ENCODE measurements at places on chromosomes 7 and 10. TPM values are rescaled to one million over a fixed set of nuclear protein-coding genes. Genes with fewer than 3 reads are reported as not detected.

GRCh38 chr10:21293518-21294356, 231.7 kb downstream of the SKIDA1 start:
- no peak for DNase-seq

GRCh38 chr7:139582671-139583155, 59.2 kb downstream of the CLEC2L start:
- no peak for DNase-seq

DNA sequence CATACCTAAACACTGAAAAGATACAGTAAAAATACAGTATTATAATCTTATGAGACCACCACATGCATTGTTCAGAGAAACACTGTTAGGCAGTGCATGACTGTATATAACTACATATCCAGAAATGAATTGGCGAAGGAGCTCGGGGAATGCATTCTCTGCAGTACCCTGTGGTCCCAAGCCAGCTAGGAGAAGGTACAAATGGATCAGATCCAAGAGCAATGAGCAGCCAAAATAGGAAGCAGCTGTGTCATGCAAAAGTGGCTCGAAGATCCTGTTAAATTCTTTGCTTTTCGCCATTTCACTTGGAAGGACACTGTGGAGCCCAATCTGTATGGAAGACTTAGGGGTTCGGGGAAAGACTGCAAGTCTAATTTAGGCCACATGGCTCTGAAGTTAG, 334.8 kb downstream of the TNS3 start:
- no peak for DNase-seq

DNA sequence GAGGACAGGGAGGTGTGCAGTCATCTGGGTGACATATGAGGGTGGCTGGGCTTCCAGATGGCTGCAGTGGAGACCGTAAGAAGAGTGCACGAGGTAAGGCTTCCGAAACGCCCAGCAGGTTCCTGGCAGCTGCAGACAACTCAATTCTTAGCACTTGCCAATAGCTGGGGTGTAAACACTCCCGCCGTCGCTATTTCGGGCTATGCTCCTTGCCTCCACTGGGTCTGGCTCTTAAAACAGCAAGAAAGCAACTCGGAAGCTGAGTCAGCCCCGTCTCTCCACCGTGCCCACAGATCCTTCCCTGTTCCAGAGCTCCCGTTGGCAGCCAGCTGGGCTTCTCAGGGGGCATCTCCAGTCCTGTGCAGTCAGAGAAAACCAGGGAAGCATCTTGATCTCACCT, 6.1 kb upstream of the PDGFA start:
- no peak for DNase-seq

- DNase-seq: no peak
These were observed 529.6 kb downstream of the DNAJB6 start for GRCh38 chr7:157866336-157866924.

DNA sequence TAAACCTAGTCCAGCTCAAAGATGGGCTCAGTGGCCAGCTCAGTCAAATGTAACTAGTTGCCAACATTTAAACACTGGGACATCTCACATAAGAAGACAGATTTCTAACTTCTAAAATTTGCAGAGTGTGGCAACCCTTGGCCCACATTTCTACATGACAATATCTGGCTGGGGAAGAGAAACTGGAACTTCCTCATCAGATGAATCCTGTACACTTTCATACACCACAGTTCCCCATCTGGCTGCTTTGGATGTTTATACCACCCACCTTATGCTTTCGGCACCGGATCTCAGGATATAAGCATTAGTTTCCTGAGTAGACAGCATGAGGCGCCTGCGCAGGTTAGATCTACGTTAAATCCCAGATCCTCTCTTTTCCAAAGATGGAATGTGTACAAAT, 199.3 kb downstream of the PRKG1 start:
- DNase-seq: no peak

DNA sequence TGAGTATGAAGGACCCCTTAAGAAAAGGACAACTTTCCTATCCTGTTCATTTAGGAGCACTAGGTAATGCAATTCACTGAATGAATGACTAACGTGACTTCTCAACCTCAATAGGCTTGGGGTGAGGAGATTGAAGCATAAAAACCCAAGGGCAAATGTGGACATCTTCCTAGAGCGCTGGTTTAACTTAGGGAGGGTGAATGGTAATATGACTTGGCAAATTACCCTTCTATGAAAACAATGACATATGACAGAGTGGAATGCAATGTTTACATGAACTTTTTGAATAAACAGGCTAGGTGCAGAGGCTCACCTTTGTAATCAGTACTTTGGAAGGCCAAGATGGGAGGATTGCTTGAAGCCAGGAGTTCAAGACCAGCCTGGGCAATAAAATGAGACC, 83.9 kb upstream of the ANK3 start:
- no peak for DNase-seq

DNA sequence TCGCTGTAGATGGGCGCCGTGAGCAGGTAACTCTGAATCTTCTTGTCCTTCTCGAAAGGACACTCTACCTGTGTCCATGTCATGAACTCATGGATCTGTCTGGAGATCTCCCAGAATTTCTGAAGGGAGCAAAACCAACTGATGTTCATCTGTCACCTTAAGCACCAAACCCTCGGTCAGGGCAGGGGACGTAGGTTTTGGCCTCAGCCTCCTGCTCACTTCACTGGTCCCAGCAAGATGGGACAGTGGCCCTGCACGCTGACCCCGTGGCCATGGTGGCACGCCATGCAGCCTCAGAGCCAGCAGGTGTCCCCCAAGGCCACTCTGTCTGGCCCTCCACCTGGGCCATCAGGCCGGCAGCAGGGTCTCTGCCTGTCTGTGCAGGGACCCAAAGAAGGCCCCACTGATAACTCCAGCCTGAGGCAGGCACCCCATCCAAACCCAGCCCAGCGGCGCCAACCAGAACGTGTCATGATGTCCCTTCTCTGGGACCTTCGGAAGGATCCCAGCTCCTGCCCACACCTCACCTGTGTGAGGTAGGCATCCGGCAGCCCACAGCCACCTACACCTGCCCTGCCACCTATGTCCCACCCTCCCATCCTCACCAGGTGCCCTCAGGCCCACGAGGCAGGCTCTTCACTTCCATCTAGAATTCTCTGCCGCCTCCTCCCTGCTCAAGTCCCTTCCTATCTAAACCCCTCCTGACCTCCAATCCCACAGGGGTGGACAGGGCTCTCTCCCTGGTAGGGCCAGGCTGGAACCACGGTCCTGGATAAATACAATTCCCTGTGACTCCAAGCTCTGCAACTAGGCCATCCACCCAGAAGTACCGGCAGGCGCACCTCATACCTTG, 59.0 kb downstream of the CSGALNACT2 start:
- DNase-seq: no peak

DNA sequence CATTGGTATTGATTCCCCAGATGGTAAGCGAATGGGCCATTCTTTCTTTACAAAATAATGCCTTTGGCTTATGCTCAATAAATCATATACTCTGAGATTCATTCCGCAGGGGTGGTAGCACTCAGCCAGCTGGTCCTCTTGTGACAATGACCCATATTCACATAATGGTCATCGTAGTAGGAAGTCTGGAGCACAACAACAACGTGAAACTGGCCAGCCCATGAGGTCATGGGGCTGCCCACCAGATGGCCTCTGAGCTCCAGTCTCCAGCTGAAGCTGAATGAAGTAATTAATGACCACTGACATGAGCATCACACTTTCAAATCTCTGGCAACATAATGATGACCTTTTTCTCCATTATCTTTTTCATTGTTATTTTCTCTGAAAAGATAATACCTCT, 42.3 kb upstream of the SORCS1 start:
- DNase-seq: no peak

DNA sequence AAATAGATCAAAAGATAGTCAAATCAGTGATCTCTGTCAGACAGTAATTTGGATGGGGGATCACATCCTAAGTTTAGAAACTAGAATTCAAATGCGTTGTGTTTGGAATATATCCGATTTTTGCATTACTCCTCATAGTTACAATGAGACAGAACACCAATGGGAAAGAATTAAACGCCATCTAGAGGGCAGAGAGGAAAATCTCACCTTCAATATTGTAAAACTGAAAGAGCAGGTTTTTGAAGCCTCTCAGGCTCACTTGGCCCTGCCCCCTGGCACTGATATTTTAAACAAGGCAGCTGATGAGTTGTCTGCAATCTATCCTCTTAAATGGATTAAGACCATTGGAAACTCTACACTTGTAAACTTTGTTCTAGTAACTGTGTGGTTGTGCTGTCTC, 17.7 kb downstream of the FRG2B start:
- DNase-seq: no peak

DNA sequence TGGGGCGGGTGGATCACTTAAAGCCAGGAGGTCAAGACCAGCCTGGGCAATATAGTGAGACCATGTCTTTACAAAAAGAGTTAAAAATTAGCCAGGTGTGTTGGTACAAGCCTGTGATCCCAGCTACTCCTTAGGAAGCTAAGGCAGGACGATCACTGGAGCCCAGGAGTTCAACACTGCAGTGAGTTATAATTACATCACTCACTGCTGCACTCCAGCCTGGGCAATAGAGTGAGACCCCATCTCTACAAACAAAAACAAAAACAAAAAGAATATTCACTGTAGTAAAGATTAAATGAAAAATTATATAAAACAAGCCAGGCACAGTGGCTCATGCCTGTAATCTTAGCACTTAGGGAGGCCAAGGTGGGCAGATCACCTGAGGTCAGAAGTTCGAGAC, 1047.6 kb upstream of the AUTS2 start:
- DNase-seq: no peak

Gene ADIRF
- total RNA-seq: not detected

Gene HOXA1
- total RNA-seq: not detected

Gene MAGI2
- total RNA-seq: not detected

Gene FBXO24
- total RNA-seq: 1.9 TPM
